ENCODE measurements at places on chromosomes 7 and 10. TPM values are rescaled to one million over a fixed set of nuclear protein-coding genes. Genes with fewer than 3 reads are reported as not detected.
A peak's percentile ranks its signal among the peaks of the same experiment; 100 is the strongest.

Gene SGCE
- 24.0 TPM for total RNA-seq

Gene MPP7
- 124 TPM for total RNA-seq

Gene TBL2
- 70.7 TPM for total RNA-seq

Gene STN1
- 33.1 TPM for total RNA-seq

Gene RASA4B
- 3.9 TPM for total RNA-seq

Gene PURB
- total RNA-seq, result 16.9 TPM

Gene RP9
- total RNA-seq, result 25.9 TPM

Gene CUL1
- 57.4 TPM for total RNA-seq

Gene TMEM196
- not detected for total RNA-seq

DNA sequence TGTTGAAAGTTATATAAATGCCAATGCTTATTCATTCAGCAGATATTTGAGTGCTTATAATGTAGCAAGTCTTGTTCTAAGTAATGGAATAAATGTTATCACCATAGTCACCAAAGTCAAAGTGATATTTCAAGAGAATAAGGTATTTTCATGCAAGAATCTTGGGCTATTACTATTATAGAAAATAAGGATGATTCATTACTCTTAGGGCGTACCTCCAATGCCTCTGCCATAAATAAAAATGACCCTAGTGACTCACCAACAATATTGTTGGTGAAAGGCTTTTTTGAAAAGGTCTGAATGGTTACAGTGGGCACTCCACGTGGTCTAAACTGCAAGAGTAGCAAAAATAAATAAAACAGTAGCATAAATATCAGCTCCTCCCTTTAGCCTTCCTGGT is 68.4 kb downstream of the RALA start:
- DNase-seq, result peak; percentile 83

GRCh38 chr7:23863209-23863787 is 153.3 kb downstream of the STK31 start:
- DNase-seq, result peak; percentile 75

DNA sequence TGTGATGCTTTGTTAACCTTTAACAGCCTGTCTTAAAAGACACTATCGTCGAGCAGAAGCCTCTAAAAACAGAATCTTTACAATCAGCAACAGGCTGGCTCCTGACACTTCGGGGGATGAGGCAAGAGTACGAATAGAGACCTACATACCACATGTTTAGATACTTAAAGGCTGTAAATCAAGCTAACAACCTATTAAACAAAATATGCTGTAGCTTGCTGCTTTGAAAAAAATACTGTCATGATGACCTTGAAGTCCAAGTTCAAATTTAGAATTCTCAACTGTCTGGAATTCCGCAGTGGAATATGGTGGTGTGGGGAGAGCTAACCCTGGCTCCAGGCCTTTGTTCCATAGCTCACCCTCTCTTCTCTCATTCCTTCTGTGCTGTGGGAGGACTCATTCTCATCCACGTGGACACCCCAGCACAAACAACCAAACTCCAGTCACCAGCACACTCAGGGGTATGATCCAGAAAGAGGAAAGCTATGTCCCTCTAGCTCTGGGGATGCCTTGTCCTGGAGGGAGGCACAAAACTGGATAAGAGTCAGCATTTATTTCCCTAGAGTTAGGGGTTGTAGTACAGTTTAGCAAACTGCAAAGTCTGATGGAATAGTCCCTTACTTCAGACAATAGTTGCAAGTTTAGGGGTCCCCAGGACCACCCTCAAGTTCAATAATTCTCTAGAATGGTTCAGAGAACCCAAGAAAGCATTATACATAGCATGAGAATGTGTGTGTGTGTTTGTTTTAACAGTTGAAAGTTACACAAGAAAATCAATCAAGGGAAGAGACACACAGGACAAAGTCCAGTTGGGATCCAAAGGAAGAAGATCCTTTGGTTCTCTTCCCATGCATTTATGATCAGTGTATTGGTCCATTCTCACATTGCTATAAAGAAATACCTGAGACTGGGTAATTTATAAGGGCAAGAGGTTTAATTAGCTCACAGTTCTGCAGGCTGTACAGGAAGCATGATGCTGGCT is 196.1 kb upstream of the SVIL start:
- DNase-seq, result no peak

GRCh38 chr10:78160591-78160990 is 126.9 kb downstream of the RPS24 start:
- no peak for DNase-seq

DNA sequence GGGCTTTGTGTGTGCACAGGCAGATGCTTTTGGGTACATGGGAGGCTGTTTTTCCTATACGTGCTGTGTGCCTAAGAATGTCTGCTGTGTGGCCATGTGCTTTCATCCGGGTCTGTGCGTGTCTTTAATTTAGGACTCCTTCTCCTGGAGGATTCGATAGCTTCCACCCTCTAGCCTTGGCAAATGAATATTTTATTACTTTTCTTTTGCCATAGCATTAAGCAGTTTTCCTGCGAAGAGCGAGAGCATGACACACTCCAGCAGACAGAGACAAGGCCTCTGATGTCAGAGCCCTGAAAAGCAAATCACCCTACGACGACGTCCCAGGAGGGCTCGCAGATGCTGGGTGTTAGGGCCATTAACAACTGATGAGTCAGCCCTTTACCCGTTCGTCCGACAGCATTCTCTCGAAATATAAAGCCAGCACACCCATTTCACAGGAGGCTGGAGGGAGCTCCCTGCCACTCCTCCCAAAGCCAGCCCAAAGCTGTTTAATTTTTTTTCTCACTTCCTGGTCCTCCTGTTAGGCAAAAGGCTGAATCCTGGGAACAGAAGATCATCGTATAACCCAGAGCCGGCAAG is 311.3 kb upstream of the ZMIZ1 start:
- peak; percentile 92 for DNase-seq

DNA sequence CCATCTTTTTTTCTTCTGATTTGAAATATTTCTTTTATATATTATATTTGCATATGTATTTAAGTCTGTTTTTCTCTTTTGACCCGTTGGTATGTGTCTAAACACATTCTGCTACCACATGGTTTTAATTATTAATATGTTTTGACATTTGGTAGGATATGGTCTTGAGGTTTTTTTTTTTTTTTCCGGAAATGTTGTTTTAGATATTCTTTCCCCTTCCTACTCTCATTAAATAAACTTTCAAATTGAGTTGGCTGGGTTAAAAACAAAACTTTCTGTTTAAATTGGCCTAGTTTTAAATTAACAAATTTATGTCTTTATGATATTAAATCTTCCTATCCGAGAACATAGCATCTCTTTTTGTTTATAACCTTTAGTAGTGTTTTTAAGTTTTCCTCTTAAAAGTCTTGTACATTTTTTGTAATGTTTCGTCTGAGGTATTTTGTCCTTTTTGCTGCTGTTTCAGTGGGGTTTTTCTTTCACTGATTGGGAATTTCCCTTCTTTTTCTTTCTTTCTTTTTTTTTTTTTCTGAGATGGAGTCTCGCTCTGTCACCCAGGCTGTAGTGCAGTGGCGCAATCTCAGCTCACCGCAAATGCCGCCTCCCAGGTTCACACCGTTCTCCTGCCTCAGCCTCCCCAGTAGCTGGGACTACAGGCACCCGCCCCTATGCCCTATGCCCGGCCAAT is 25.4 kb downstream of the STAM start:
- no peak for DNase-seq

GRCh38 chr10:113023017-113023416 is 73.0 kb downstream of the TCF7L2 start:
- no peak for DNase-seq

DNA sequence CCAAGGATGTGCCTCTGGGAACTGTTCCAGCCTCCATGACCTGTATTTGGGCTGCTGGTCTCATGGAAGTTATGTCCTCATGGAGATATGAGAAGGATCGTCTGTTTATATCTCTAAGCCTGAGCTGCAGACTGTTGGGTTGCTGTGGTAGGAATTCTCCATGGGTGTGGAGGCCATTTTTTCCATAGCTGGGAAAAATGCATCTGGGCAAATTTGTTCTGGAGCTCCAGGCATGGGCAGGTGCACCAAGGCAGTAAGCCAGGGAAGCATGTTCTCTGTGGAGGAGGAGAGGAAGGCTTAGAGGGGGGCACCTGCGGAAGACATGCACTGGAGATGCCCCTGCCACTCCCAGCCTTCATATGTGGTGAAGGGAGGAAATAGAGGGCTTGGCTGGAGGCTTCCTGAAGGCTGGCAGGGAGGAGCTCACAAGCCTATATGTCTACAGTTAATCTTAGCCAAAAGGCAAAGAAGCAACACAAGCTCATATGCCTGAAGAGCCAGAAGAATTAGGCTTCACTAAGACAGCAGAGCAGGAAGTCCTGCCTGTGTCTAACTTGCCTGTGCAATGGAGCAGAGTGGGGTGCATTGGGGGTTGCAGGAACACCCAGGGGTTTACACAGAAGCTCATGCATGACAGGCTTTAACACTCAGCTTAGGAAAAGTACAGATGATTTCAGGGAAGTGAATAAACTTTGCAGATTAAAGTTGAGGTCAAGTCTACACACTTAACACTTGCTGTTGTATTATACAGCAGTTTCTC is 35.1 kb upstream of the CXCL12 start:
- DNase-seq, result no peak

- DNase-seq, result peak; percentile 53
Observed at GRCh38 chr7:98760201-98760651, 109.6 kb downstream of the TMEM130 start.

DNA sequence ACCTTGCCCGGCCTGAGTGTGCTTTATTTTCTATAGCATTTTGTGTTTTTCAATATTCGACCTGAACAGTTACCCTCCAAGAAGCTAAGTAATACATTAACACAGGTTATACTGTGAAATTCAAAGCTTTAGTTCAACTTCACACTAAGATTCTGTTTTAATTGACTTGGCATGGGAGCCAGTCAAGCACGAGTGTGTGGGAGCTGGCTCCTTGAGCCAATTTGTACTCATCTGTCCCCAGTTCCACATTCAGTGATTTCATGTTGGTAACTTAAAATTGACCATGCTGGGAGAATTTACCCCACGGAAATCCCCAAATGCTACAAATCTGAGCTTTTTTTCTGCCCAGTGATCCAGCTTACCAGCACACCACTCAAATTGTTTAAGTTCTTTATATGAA is 20.3 kb downstream of the TSPAN12 start:
- DNase-seq, result no peak

DNA sequence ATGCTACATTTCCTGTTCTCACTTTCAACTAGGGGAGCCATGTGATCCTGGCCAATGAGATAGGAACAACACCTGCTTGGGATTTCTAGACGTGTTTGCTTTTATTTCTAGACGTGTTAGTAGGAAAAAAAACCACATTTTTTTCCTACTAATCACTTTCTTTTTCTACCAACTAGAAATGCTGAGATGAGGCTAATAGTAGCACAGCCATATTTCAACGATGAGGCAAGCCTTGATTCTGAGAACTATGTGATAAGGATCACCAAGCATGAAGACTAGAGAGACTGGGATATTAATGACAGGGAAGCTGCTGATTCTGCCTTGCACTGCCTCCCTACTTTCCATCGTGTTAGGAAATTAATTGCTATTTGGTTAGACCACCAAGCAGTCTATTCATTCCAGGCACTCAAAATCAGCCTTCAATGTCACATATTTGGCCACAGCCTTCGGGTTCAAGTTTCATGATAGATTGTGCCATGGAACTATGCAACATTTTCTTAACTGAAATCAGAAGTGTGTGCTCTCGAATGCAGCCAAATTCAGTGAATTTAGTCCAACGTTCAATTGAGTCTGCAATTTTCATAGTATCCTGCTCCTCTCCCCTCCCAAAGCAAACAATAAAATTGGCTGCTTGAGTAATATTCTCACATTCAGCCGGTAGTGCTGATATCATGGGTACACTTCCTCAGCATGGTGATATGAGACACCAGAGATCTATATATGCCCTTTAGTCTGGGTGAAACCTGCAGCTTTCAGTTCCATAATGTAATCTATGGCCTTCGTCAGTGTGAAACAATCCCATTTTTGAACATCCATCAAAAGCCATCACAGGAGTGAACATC is 98.1 kb downstream of the GPR37 start:
- peak; percentile 45 for DNase-seq

- no peak for DNase-seq
Observed at GRCh38 chr10:112713411-112713810, 236.6 kb upstream of the TCF7L2 start.

GRCh38 chr10:61781969-61782403 is 119.3 kb downstream of the CABCOCO1 start:
- DNase-seq, result peak; percentile 76

DNA sequence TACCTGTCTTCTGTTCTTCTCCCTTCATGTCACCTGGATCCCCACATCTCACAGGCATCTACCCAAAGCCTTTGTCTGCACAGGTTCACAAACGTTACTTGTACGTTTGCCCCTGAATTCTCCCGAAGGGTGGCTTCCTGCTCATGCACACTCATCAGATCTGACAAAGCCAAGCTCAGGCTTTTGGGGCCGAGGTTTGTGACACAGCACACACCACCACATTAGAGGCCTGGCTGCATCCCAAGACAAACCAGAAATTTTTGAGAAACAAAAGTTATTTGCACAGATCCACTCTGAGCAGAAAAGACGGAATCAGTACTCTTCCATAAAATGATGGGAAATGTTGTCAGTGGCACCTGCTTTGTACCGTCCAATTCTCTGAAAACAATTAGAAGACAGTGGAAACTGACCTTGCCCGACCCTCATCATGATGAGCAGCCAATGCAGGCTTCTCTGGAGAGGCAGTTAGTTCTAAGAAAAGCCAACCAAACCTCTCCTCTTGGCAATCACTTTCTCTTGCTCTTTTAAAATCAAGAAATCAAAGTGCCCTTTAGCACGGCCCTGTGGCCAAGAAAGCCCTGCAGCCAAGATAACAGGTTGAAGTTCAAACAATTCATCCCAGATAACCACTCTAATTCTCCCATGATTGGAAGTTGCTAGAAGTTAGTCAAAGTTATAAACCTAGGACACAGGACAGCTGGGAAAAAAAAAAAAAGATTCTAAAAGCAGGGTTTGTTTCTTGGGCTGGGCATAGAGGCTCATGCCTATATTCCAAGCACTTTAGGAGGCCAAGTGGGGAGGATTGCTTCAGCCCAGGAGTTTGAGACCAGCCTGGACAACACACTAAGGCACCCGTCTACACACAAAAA is 13.6 kb upstream of the SVIL start:
- no peak for DNase-seq

- DNase-seq, result no peak
Observed at GRCh38 chr7:131556909-131557651, 652 bp upstream of the PODXL start.

DNA sequence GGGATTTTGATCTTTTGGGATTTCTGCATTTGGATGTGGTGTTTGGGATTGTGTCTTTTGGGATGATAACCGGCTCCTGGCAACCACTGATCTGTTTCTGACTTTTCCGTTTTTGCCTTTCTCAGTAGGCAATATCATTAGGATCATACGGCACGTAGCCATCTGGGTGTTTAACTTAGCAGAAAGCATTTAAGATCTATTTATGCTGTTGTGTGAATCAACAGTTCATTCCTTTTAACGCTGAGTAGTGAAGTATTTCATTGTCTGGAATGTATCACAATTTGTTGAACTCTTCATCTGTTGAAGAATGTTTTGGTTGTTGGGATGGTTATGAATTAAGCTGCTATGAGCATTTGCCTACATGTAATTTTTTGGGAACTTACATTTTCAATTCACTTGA is 459.6 kb downstream of the SDK1 start:
- no peak for DNase-seq

- peak; percentile 55 for DNase-seq
Observed at GRCh38 chr7:74474271-74474865, 20.7 kb downstream of the GTF2IRD1 start.
